ENCODE measurements at places on chromosomes 5 and 9.
A peak's percentile ranks its signal among the peaks of the same experiment; 100 is the strongest.

GRCh38 chr9:136011703-136012496 is 50.7 kb upstream of the UBAC1 start:
- DNase-seq: peak; percentile 68

DNA sequence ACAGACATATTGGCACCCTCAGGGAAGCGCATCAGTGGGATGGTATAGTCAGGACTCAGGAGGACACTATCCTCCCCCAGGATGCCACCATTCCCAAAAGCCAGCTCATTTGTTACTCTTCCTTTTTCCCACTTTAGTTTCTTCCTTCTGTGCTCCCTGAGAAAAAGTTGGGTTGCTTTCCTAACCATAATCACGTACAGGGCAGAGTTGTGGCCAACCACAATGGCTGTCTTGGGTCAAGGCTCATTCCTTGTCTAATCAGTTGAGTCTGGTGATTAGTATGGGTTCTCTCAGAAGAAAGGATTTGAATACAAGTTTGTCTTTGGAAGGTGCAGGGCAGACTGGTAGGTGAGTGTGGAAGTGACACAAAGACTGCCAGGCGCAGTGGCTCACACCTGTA is 26.6 kb upstream of the ATP6V1G1 start:
- no peak for DNase-seq

DNA sequence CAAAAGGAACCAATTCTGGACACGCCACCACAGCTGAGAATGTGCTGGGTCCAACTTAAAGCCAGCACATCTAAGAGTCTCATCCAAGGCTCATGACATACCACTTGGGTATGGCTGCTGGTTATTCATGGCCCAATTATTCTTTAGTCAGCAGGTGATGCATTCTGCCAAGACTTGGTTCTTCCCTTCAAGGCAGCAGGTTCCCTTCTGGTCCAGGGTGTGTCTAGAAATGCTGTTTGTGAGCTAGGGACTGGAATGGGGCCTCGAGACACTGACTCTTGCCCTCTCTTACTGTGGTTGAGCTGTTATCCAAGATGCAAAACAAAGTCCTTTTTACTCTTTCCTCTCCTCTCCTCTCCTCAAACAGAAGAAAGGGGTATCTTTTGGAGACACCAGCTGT is 522.6 kb downstream of the HINT1 start:
- DNase-seq: no peak

DNA sequence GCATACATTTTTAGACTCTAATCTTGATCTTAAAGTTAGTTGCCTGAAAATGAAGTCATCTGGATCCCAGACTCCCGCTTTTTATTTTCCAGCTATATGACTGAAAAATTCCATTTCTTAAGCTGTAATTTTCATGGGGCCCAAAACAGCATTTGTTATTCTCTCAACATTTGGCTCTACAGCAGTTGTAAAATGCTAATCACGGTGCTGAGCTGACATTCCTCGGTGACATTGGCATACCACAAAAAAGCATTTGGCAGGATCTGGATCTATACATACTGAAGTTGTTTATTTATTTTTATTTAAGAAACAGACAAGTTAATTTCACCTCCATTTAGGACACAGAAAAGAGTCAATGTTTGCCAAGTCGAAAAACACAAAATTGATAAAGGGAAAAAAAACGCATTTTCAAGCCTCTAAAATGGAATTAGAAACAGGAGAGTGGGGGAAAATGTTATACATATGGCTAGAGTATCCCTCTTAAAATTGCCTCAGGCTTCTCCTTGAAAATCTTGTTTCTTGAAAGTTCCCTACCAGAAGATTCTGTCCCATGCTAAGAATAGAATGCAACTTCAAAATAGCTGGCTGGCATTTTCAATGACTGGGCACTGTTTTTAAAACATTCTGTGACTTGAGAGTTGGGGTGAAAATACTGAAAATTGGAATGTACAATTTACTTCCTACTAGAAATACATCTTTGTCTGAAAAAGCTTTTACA is 207.5 kb upstream of the TBCA start:
- DNase-seq: no peak

DNA sequence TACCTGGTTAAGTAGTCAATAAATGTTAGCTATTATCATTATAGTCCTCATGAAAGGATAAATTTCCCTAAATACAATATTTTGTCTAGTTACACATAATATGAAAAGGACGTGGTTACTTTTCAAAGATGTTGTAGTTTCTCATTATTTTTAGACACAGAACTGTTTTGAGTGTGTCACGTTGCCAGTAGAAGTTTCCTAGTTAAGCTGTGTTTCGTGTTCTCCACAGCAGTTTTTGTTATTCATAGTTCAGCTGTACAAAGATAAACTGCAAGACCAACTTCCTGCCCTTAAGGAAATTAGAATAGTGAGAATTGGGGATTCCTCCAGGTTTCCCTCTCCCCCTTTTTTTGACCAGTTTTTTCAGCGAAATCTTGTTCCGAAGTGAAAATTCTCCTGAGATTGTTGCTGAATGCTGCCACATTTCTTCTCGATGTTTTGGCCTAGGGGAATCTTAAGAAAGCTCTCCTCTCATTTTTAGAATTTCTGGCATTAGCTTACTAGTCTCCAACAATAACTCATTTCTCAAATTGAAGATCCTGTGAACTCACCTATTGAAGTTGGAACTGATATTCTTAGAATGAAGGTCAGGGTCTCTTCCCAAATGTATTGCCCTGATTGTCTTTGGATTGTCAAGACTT is 176.1 kb downstream of the PAM start:
- DNase-seq: no peak

GRCh38 chr5:157323107-157323706 is 57.3 kb downstream of the CYFIP2 start:
- DNase-seq: no peak

- DNase-seq: peak; percentile 39
Observed at GRCh38 chr5:135462304-135462703, 10.2 kb upstream of the TIFAB start.

DNA sequence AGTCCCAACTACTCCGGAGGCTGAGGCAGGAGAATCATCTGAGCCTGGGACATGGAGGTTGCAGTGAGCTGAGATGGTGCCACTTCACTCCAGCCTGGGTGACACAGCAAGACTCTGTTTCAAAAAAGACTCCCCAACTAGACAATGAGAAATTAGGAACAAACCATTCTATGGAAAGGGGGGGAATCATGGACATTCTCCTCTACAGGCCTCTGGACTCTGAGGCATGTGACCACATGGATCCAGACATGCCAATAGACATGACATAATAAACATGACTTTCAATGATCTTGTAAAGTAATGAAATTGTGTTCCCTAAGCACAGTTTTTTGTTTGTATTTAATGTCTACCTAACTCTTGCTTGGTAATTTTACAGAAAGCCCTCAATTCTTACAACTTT is 8.8 kb downstream of the HOMER1 start:
- no peak for DNase-seq

DNA sequence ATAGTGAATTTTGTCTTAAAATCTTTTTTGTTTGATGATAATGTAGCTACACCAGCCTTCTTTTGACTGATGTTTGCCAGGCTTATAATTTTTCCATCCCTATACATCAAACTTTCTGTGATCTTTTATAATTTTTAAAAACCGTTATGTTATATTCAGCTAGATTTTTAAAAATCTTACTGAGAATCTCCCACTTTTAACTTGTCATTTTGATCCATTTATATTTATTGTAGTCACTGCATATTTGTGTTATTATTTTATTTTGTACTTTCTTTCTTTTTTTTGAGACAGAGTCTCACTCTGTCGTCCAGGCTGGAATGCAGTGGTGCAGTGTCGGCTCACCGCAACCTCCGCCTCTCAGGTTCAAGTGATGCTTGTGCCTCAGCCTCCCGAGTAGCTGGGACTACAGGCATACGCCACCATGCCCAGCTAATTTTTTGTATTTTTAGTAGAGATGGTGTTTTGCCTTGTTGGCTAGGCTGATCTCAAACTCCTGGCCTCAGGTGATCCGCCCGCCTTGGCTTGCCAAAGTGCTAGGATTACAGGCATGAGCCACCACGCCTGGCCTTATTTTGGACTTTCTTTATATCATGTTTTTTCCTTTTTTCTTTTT is 12.7 kb downstream of the MRRF start:
- DNase-seq: no peak

- DNase-seq: no peak
Observed at GRCh38 chr9:13941714-13942113, 372.2 kb downstream of the NFIB start.

GRCh38 chr5:172454358-172455086 is at the start of gene SH3PXD2B:
SH3PXD2B (minus strand) TSS chr5:172454525; CDS start chr5:172454352, 173 bp downstream.
- DNase-seq: peak; percentile 74

DNA sequence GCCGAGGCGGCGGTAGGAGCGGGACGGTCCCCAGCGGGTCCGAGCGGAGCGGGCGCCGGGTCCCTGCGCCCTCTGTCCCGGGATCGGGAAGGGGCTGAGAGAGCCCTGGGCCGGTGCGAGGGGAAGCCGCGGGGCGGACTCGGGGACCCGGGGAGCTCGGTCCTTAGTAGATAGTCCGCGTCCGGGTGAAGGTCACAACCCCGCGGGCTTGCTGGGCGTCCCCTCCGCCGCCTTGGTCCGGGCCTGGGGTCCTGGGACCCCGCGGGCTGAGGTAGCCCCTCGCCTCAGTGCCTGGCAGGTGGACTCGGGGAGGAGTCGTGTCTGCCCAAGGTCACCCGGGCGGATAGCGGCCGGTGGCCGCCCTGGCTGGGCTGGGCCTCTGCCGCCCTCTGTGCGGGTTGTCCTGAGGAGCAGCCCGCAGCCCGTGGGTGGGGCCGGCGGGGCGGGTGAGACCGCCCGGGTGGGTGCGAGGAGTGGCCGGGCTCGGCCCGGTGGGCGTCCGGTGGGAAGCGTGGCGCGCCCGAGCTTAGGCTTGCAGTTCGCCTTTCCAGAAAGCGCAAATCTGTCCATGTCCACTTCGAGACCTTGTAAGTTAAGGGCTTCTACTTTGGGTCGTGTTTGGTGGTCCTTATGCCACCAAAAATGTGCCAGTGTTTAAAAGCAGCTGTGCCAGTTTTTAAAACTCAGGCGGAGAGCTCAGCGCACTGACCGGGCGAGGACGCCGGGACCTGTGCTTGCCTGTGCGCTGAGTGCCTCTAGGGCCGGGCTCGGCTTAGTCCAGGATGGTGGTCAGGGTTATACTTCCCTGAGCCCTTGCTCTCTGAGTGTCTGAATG is 554 bp downstream of the SDHA start:
- peak; percentile 82 for DNase-seq

- no peak for DNase-seq
Observed at GRCh38 chr5:160293901-160294561, 18.3 kb downstream of the CCNJL start.

- DNase-seq: peak; percentile 60
Observed at GRCh38 chr5:84383296-84383815, 1.3 kb downstream of the EDIL3 start.

GRCh38 chr5:2007878-2008501 is 125.3 kb upstream of the IRX4 start:
- peak; percentile 32 for DNase-seq

DNA sequence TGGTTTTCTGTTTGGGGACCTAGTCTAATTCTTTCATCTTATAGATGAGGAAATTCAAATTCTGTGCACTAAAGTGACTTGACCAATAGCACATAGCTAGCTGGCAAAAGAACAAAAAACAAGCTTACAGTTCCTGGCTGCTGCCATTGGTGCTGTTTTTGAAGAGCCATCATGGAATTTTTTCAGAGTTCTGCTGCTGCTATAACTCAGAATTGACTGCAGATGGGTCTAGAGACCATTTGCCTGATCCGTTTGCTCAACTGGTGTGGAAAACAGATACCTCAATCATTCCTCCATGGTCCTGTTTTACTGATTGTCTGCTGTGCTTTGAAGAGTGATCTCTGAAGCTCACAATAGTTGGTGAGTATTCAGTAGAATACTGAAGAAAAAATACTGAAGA is 15.2 kb downstream of the FBXL7 start:
- DNase-seq: no peak

DNA sequence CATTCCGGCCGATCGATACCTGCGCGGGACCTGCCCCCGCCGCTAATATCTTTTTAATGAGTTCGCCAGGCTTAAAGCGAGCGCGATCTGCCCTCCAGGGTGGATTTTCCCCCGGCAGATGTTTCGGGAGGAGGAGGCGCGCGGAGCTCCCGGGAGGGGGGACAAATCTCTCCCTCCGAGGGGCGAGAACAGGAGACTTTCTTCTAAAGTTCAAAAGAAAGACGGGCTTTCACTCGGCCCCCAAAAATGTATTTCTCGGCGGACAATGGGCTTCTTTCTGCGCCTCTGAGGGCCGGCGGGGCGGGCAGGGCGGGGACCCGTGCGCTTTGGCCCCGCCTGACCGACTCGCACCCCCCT is 4.1 kb upstream of the PRDM12 start:
- no peak for DNase-seq

DNA sequence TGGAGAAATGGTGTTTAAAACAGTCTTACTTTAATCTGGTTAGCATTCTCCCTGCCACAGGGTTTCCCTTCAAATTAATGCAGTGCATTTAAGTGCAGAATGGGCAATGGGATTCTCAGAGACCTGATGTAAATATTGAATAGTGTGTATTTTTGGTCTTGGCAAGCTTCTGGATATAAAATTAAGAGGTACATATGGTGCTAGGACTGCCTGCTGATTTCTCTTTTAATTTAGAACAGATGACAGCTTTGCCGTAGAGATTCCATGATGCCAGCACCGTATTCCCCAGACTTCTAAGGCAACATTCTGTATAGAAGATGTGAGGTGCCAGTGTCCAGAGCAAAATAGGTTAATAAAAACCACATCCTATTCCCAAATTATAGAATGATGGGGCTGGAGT is 1.9 kb downstream of the MTAP start:
- no peak for DNase-seq

DNA sequence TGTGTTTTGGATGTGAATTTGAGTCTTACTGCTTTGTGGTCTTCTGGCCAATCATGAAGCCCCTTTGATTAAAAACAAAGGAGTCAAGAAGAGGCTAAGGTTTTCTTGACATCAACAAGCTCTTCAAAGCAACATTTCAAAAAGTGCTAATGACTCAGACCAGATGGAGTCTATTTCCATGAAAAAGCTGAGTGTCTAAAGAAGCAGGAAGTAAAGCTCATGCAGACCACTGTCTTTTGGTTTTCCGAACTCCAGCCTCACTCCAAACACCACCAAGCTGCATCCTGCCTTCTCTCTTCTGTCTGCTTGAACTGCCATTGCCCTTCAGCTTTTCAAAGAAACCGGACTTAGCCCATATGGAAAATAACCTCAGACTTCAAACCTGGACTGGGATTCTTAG is 115.2 kb downstream of the PRDM6 start:
- DNase-seq: no peak

DNA sequence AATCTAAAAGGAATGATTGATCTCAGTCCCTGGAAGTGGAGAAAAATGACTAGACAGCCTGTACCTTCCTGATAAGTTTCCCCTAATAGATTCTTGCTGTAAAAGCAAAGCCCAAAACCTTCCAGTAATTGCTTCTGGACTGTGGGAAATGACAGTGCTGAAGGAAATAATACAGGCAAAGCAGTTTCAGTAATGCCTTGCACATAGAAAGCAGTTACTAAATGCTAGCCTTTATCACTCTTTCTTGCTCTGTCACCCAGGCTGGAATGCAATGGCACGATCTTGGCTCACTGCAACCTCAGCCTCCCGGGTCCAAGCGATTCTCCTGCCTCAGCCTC is 50.3 kb downstream of the MAP1B start:
- DNase-seq: no peak

- no peak for DNase-seq
Observed at GRCh38 chr5:156181656-156182055, 145.3 kb upstream of the SGCD start.

- no peak for DNase-seq
Observed at GRCh38 chr5:112795944-112796678, 58.4 kb downstream of the APC start.

- no peak for DNase-seq
Observed at GRCh38 chr9:1939926-1940368, 75.2 kb upstream of the SMARCA2 start.

All from right kidney (tissue), 9 donors.